Hematopoietic multipotent progenitor cell treated with erythropoietin and hydrocortisone succinate and interleukin-3 and kit ligand, for 17 days (in vitro differentiated cells): ENCODE measurements at places on chromosomes 4 and X.

GRCh38 chr4:123587983-123588494, 191.4 kb downstream of the SPRY1 start:
- no peak for DNase-seq

- no peak for DNase-seq
Measured at GRCh38 chrX:13778916-13779315, 38.0 kb downstream of the GPM6B start.

DNA sequence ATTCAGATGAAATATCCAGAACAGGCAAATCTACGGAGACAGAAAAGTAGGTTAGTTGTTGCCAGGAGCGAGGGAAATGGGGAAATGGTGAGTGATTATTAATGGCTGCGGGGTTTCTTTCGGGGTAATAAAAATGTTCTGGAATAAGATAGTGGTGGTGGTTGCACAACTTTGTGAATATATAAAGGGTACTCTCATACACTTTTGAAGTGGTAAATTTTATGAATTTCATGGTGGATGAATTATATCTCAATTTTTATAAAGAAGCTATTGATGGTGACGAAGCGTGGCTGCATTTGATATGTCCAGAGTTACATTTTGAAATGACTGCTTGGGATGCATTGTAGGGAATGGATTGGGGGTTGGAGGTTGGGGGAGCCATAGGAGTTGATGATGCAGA, 16.3 kb downstream of the FAM47E start:
- DNase-seq: no peak

- DNase-seq: no peak
Measured at GRCh38 chrX:72203421-72203820, 21.9 kb downstream of the PIN4 start.
